NCI-H187 treated with DMSO at 0.1 percent for 48 hours (cell line): ENCODE measurements at places on chromosomes 1 and 21.

DNA sequence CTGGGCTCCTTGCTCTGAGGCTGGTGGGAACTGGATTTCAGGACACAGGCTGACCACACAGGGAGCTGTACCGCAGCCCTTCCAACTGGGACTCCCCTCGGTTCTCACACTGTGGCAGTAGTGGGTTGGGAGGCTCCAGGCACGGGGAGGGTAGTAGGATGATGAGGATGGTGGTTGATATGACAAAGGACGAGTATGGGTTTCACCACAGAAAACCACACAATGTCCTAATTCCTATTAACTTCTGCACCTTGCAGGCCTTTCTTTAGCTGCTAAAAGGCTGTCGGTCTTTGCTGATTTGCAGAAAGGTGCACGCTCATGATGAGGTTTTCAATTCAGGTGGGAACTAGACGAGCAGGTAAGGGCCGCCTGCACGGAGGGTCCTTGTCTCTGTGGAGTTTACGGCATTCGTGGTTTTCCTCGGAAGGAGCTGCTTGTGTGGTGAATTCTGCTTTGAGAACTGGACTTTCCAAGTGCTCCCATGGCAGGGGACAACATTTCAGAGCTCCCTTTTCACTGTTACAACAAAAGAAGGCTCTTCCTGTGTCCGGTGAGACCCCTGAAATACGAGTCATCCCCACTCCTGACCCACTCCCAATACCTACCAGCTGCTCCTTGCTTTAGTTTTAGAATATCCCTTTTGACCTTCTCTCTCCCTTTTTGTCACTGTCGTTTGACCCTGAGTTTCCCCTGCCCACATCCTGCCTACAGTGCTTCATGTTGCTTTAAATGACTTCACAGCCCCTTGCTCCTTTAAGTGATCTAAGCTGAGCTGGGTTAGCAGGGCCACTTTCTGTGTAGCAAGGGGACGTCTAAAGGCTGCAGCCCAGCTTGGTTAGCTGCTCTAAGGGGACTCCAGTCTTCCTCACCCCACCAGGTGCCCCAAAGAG is 125.1 kb downstream of the MRPS6 start:
- DNase-seq, result no peak

DNA sequence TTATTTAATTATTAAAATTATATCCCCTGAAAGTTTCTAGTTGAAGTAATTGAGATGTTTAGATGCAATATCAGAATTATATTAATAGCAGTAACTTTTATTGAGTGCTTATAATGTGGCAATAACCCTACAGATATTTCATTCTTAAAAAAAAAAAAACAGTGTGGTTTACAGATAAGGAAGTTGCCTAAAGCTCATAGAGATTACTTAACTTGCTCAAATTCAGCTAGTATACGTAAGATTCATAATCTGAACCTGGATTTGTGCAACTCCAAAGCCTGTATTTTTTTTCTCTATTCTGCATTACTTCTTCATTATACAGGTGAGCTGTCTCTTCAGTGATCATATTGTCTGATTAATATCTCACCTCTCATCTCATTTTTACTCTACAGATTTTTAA is 156.0 kb upstream of the PTBP2 start:
- no peak for DNase-seq

GRCh38 chr1:5903680-5904079 is 88.5 kb downstream of the NPHP4 start:
- no peak for DNase-seq

GRCh38 chr21:25039461-25040380 is 567.6 kb downstream of the MRPL39 start:
- DNase-seq, result no peak

GRCh38 chr1:200676829-200677228 is 7.1 kb upstream of the DDX59 start:
- no peak for DNase-seq

- no peak for DNase-seq
Observed at GRCh38 chr1:237166593-237167101, 124.7 kb downstream of the RYR2 start.

- DNase-seq, result no peak
Observed at GRCh38 chr1:156074661-156075060, 7.6 kb downstream of the MEX3A start.

DNA sequence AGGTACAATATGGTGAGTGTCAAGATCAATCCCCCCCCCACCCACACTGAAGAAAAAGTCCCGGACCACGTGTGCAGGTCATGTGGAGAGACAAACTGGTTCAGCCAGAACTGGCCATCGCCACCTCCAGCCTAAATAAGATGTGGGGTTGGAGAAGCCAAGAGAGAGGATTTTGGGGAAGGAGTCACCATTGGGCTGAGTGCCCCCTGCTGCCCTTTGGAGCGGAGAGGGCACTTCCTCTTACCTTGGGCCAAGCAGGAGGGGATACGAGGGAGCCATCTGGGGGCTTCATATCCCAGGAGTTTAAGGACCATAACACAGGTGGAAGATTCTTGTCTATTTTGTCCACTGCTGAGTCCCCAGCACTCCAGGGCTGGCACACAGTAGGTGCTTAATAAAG is 2.6 kb upstream of the TNFRSF1B start:
- no peak for DNase-seq

DNA sequence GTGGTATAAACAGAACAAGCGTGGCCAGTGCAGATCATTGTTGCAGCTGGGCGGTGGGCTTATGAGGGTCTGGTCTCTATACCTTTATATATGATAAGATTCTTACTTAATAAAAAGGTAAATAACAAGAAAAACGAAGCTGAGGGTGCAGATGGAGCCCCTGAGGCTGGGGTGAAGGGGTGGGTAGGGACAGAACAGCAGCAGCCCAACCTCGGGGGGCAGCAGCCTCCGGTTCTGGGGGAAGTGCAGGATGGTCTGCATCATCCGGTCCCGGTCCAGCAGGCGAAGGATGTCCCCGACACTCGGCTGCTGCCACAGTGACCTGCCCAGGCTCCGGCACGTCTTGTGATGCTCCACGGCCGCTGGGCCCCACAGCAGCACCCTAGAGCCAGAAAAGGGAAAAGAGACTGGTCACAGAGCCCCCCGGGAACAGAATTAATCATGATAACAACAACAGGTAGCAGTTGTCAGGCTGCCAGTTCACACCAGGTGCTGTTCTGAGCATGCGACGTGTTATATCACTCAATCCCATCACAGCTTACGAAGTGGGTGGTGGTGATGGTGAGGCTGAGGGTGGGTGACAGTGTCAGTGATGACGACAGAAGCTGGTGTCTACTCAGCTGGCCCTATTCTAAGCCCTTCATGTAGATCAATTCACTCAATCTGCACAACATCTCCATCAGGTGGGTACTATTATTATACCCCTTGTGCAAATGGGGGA is 35.5 kb downstream of the MRAP start:
- DNase-seq, result no peak

DNA sequence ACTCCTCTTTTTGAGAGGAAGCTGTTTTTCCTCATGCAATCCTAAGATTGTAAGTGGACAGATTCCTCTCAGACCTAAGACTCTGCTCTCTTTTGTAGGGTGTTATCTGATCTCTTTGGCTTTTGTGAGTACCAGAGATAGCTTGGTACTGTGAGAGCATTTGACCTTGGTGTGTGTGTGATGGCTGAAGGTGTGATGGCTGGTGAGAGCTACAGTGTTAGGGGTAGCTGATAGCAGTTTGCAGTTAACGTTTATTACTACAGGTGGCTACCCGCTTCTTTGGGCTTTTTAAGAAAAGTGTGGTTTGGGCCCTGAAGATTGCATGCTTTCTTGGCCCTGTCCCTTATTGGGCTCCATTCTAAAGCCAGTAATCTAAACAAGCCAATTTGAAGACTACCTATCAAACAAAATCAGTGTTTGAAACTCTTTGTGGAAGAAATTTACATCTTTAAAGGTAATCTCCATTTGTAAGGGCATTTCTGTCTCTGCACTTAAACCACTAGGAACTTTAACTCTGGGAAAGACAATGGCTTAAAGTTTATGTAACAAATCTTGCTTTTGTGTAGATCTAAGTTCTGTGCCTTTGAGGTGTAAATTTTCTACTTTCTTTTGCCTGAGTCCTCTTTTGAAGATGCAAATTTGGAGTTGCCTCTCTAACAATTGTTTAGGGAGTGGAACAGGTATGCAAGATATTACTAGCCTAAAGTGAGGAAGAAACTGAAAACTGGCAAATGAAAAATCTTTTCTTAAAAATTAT is 85.3 kb upstream of the SERBP1 start:
- no peak for DNase-seq

DNA sequence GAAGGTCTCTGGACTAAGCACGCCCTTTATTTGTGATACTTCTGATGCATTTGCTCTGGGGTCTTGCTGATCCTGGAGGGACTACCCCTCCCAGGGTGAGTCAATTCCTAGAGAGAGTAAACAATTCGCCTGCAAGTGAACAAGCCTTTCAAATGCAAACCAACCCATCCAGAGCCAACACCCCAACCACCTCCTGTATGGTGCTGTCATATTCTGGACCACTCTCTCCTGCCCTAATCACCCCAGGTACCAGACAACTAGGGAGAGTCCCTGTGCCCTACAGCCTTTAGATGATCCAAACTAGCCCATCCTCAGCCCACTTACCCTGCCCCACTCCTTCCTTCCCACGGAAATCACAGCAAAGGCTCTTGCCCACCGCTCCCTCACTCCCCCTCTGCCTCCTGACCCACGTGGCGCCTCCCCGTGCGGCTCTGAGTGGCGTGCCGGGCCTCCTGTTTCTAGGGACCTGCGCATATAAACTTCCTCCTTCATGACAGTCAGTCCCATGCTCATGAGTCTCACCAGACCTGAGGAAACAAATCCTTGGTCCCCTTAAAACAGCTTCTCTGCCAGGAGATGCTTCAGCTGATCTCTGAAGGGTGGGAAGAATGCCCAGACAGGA is 37.2 kb downstream of the ACTA1 start:
- no peak for DNase-seq

DNA sequence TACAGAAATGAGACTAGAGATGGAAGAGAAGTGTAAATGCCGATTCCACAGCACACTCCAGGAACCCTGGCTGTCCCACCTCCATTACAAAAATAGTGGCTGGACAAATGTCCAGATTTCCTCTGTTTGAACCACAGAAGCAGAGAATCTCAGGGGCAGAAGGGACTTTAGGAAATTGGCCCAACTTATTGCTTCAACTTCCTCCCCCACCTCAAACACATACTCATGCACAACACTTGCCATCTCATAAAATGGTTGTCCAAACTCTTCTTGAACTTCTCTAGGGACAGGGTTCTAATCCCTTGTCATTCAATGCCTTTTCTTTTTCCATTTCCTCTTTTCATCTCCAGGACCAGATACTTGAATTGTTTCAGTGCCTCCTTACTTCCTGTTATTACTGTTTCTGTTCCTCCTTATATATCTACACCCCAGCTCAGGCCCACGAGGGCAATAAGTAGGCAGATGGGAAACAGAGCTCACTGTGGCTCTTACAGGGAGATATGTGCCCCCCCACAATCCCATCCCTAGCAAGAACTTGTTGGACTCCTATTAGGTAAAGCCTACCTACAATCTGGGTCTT is 8.5 kb upstream of the B4GALT3 start:
- DNase-seq, result no peak

DNA sequence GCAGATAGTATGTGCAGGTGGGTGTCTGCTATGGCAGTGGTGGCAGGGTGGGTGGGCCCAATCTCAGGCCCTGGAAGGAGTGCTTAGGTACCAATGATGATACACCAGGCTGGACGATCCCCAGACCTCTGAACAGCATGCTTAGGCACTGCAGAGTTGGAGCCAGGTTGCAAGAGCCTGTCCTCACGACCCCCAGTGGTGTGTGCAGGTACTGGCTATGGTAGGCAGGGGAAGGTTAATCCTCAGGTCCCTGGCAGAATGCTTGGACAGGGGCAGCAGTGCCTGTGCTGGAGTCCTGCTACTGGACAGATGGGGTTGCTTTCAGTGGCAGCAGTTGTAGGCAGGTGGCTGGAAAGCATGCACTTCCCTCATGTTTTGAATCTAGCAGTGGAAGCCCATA is 100.5 kb upstream of the NEK7 start:
- no peak for DNase-seq

DNA sequence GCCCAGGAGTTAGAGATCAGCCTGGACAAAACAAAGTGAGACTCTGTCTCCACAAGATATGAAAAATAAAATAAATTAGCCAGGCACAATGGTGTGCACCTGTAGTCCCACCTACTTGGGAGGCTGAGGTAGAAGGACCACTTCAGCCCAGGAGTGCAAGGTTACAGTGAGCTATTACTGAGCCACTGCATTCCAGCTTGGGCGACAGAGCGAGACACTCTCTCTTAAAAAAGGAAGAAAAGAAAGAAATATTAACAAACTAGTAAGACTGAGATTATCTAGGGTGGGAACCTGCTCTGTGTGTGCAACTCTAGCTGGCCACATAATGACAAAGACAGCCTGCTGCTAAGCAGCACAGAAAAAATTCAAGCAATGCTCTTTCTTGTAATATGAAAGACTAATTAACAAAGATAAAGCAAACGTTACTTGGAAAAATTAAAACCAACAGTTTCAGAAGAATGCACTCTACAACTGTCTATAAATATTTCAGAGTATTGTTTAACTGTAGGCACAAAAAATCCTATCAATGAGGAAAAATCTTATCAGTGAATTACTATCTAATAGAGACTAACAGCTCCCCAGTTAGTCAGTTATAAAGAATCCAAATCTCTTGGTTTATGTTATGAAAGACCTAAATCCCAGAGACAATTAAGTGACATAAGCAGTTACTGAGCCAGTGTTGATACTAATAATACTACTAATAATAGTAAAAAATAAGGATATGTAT is 74.5 kb downstream of the ENAH start:
- DNase-seq, result no peak

DNA sequence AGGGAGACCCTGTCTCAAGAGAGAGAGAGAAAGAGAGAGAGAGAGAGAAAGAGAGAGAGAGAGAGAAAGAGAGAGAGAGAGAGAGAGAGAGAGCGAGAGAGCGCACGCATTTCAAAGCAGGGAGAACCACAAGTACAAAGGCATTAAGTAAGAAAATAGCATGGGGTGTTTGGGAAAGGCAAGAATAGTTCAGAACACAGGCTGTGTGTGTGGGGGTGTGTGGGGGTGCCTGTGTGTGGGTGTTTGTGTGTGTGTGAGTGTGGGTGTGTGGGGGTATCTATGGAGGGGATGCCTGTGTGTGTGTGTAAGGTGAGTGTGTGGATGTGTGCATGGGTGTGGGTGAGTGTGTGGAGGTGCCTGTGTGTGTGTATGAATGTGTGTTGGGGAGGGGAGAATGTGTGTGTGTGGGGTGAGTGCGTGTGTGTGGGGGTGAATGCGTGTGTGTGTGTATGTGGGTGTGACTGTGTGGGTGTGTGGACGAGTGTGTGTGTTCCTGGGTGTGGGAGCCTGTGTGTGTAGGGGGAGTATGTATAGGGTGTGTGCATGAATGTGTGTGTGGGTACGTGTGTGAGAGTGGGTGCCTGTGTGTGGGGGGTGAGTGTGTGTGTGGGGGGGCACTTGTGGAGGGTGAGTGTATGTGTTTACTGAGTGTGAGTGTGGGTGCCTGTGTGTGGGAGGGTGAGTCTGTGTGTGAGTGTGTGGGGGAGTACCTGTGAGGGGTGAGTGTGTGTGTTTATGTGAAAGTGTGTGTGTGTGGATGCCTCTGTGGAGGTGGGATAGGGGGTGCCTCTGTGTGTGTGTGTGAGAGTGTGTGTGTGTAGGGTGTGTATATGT is 19.1 kb upstream of the HDAC1 start:
- DNase-seq, result no peak
